ENCODE measurements at places on chromosomes 11 and 22.

DNA sequence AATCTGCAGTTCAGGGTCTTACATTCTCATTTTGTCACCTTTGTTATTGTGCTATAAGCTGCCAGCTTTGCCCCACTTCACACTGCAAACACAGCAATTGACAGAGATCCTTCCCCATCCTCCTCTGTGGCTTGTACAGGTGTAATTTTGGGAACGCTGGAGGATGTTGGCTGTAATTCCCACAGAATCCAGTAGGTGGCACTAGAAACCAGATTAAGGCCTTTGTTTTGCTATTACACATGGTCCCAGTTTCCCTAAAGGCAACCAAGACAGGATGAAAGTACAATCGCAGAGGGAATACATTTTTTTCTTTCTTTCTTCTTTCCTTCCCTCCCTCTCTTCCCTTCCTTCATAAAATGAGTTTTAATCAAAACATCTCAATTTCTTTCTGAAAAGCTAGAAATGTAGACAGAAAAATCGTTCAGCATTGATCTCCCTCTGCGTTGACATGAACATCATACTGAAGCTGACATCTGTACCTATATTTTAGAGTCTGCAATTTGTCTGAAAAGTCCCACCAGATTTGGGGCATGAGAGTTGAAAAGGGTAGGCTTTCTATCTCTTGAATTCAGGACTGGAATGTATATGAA is 21.3 kb upstream of the NELL1 start:
- H3K36me3 ChIP-seq: no peaks in the 10 kb centered on the region
- H3K4me3 ChIP-seq: no peak overlapping the region
- peak; percentile 15 for DNase-seq
- H3K4me1 ChIP-seq: no peaks in the 10 kb centered on the region
- H3K27me3 ChIP-seq: peaks cover 11% of the 10 kb centered on the region

- H3K4me3 ChIP-seq: no peak overlapping the region
- no peak overlapping the region for H3K27ac ChIP-seq
- no peaks in the 10 kb centered on the region for H3K4me1 ChIP-seq
- H3K27me3 ChIP-seq: peaks cover 8% of the 10 kb centered on the region
- no peak for DNase-seq
These were observed 43.9 kb upstream of the PRODH start for GRCh38 chr22:18979957-18980356.

DNA sequence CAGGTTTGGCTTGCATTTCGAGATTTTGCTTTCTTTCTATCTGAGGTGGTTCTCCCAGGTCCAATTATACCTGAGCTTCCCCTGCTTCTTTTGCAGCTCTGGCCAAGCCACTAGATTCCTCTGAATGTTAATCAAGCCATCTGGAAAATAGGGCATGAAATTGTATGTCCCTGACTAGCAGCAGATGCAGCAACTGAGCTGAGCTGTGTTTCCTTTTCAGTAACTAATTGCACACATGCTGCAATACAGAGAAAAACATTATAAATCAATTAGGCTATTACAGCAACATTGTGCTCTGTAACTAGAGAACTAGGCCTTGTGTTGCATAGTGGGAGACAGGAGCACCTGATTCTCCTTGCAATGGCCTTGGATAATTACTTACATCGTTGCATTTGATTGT is 408.3 kb downstream of the ETS1 start:
- H3K27ac ChIP-seq: no peak overlapping the region
- H3K4me3 ChIP-seq: no peak overlapping the region
- no peak for DNase-seq

GRCh38 chr11:121487191-121487590 is 34.4 kb upstream of the SORL1-AS1 start:
- peak overlapping the region; percentile 46 for H3K4me3 ChIP-seq
- H3K27me3 ChIP-seq: peaks cover 37% of the 10 kb centered on the region
- H3K36me3 ChIP-seq: peaks cover 63% of the 10 kb centered on the region
- peaks cover 91% of the 10 kb centered on the region for H3K4me1 ChIP-seq
- DNase-seq: no peak

GRCh38 chr11:56776809-56777208 is 28.3 kb upstream of the OR9G4 start:
- no peak overlapping the region for H3K27ac ChIP-seq
- no peaks in the 10 kb centered on the region for H3K27me3 ChIP-seq
- H3K4me3 ChIP-seq: no peak overlapping the region
- H3K4me1 ChIP-seq: no peaks in the 10 kb centered on the region
- no peak for DNase-seq
- H3K36me3 ChIP-seq: no peaks in the 10 kb centered on the region

Measured in immature natural killer cell (primary cell).